ENCODE measurements at places on chromosomes 13 and 19.

- DNase-seq, result no peak
These were observed 8.3 kb upstream of the SMIM44 start for GRCh38 chr19:3491396-3492119.

DNA sequence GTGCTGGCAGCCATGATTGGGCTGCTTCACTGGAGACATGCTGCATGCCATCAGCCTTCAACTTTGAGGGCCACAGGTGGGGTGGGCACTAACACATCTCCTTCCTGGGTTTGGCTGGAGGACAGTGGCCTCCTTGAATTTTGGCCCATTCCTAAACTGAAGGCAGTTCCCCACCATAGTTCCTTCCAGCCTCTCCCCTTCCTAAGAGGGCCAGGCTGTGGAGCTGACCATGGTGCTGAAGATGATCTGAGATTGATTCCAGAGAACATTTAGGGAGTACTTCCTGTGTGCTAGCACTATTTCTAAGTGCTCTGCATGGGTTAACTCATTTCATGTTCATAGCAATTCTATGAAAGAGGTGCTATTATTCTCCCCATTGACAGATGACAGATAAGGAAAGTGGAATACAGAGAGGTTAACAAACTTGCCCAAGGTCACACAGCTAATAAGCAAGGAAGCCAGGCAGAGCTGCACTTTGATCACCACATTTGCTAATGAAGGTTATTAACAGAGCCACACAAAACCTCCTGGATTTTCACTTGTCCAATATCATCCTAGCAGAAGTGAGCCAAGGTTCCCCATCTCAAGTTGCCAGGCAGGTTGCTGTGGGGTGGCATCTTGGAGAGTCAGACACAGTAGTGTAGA, 175.3 kb downstream of the ZIC5 start:
- no peak for DNase-seq

DNA sequence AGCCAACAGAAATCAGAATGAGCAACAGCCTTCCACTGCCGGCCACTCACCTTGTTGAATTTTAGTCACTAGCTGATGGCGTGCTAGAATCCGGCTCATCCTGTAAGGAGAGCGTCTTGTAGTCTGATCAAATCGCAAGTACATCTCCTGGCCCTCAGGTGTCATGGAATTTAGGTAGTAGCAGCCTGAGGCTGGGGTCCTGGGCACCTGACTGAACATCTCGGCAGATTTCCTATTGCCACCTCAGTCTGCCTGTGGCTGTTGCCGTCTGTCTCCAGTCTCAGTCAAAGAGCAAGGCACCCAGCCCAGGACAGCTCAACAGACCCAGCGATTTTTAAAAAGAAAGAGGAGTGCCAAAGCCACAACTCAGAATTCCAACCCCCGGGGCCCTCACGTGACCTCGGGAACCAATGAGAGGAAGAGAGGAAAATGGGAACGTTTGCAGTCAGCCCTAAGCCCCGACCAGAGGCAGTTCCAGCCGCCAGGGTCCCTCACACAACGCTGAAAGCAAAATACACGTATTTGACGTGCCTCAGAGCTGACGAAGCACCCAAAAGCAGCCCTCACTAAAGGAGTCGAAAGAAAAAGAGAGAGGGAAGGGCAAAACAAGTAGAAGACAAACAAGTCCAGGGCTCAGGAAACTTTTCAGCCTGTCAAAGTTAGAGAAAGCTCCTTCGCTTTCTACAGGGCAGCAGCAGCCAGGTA, at the start of gene STARD13:
Gene STARD13 (minus strand): TSS at position 336 of the 705 bp plus-strand sequence. CDS start 117 bp downstream, at position 219.
- DNase-seq, result peak; percentile 94

DNA sequence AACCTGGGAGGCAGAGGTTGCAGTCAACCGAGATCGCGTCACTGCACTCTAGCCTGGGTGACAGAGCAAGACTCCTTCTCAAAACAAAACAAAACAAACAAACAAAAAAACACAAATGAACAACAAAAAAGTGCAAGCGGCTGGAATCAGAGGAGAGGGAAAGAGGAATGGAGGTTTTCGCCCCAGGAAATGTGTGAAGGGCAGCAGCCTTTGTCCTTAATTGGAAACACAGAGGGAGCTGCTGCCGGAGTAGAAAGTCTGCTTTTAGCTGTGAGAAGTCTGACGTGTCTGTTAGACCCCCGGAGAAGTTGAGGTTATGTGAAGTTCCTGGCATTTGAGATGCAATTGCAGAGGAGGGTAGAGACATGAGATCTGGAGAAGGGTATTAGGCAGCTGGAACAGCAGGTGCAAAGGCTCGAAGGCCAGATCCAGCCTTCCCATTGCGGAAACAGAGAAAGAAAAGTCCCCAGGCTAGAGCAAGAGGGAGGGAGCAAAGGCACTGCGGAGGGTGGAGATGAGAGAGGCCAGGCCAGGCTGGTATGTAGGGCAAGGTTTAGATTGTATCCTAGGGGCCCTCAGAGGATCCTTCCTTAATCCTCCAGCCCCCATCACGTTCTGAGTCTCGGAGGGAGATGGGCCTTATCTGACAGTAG, 473 bp downstream of the TMIGD2 start:
- DNase-seq, result no peak

DNA sequence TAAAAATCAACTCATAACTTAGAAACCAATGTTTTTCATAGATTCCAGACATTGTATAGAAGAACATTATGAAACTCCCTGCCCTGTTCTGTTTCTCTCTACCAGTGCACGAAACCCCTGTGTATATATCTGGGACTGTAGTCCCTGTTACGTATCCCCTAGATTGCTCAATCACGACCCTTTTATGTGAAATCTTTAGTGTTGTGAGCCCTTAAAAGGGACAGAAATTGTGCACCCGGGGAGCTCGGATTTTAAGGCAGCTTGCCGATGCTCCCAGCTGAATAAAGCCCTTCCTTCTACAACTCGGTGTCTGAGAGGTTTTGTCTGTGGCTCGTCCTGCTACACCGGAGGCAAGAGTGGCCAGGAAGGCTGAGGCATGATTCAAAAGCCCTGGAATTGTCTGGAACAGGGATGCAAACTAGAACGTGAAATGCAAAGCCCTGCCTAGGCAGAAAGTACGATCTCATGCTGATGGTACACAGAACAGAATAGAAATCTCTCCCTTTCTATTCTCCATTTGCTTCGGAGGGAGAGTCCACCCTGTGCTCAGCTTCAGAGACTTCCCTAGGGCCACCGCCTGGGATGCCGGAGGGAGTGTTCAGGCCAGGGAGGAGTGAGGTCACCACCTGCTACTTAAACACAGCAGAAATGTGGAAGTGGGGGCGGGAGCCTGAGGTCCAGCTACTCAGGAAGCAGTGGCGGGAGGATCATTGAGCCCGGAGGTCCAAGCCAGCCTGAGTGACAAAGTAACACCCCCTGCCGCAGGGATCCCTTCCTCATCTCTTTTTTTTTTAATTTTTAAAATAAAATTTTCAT, 758 bp upstream of the ZNF888 start:
- no peak for DNase-seq

DNA sequence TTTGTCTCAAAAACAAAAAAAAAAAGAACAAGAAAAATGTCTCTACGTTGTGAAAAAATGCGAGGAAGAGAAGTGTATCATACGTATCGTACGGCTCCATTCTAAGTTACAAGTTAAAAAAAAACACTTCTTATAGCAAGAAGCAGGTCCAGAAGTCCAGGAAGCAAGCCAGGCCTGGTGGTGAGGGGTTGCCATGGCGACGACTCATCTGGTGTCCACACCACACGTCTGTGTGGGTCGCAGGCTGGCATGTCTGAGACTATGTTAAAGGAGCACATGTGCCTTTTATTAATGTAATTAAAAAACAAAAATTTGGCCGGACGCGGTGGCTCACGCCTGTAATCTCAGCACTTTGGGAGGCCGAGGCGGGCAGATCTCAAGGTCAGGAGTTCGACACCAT, 5.9 kb downstream of the MED16 start:
- DNase-seq, result no peak

Measured in AG04449 (cell line).